NCI-H774 (cell line): ENCODE measurements at places on chromosomes 1 and 21.
A peak's percentile ranks its signal among the peaks of the same experiment; 100 is the strongest.

DNA sequence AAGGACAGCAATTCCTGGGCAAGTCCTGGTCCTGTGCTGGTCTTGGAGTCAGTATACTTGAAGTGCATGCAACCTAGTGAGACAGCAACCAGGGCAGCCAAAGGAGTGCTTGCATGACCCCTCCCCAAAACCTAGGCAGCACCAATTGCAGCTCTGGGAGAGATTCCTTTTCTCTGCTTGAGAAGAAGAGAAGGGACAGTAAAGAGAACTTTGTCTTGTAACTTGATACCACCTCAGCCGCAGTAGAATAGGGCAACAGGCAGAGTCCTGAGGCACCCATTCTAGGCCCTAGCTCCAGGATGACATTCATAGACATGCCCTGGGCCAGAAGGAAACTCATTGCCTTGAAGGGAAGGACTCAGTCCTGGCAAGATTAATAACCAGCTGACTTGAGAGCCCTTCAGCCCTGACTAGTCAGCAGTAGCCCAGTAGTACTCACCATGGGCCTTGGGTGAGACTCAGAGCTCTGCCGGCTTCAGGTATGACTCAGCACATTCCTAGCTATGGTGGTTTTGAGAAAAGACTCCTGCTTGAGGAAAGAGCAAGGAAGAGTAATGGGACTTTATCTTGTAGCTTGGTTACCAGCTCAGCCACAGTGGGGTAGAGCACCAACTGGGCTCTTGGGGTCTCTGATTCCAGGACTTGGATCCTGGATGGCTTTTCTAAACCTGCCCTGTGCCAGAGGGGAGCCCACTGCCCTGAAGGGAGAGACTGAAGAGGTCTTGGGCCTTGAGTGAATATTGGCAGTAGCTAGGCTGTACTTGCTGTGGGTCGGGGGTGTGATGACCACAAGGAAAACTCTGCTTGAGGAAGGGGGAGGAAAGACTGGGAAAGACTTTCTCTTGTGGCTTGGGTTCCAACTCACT lies 51.7 kb upstream of the ACADM start:
- DNase-seq = no peak

DNA sequence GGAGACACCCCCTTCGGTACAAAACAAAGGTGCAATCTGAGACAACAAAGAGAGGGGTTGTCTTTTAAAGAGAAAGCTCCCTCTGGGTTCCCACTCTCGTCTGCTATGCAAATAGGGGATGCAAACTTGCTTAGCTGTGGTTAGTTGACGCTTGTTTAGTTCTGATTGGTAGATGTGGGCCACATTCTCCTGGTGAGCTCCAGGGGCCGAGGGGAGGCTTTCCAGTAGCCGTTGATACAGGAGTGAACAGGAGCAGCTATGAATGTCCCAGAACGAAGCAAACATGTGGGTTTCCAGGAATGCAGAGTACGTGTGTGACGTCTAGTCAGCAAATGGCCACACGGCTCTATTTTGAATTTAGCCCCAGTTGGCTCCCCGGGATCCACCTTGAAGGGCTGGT lies 14.7 kb downstream of the TFF2 start:
- no peak for DNase-seq

DNA sequence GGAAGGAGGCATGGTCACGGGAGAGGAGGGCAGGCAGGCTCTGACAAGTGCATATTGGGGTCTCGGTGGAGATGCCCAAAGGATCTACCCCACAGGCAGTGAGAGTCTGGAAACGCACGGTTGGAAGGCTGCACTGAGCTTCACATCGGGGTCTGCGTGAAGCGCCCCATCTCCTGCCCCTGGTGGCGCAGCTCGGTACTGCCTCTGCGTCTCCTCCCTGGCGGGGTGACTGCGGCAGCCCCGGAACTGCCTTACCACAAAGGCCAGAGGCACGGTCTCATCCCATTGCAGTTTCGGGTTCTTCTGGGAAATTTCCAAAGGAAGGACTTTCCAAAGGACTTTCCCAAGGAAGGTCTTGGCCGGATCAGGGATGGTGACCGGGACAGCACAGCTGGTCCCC lies 69.2 kb upstream of the AJAP1 start:
- DNase-seq = no peak

- no peak for DNase-seq
Observed at GRCh38 chr1:4778056-4778455, 123.6 kb downstream of the AJAP1 start.

DNA sequence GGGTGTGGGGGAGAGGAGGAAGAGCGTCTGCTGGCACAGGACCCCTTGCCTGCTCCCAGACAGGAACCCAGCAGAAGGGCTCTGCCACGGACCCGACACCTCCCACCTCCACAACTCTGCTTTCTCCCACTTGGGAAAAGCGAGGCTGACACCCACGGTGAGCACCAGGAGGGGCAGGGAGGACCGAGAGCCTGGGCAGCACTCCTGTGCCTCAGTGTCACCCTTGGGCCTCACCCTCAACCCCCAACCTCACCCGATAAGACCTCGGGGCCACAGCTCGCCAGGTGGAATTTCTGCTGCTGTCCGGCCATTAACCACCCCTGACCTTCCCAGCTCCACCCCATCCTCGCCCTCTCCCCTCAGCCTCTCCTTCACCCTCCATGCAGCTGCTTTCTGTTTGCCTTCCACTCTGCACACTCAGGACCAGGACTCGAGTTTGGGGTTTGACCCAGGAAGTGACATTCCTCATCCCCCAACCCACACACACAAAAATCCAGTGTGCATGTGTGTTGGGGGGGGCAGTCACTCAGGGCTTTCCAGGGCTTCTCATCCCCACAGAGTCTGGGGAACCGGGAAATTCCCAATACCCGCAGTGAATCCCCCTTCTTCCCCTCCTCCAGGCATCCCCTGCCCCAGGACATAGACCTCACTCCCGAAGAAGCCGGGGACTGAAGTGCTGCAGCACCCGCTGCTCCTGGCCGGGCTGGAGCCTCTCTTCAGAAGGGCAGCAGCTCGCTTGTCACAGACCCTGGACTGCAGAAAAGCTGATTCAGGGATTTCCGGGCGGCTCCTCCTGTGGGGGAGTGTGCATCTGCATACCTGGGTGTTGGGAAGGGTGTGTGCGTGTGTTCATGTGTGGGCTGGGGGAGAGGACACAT lies 65.8 kb downstream of the SYT2 start:
- no peak for DNase-seq

DNA sequence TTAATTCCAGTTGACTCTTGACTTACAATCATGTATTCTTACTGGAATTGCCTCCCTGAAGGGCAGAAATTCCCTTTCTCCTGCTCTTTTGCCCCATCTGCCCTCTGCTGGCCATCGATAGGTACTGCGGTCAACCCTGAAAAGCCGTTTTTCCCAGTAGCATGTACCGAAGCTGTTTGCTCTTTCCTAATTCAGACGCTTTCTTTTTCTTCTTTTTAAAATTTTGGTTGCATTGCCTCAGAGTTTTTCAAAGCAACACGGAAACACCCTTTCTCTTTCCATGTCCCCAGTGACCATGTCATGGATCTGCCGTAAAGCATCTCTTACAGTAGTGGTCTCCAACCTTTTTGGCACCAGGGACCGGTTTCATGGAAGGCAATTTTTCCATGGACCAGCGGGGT lies 164.2 kb upstream of the C1orf21 start:
- peak; percentile 47 for DNase-seq

DNA sequence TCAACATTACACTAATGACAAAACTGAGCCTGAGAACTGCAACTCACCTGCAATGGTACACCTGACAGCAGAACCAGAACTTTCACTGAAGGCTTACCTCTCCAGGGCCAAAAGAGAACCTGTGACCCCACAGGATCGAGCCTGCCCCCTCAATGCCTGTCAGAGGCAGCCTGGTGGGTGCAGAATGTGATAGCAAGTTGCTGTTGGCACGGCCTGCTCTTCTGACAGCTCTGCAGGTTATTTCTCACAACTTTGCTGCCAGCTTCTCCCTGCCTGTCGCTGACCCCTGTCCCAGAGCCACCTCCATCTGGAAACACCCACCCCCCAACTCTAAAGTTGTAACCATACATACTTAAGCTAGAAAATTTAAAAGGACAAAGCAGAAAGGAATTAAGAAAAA lies 35.2 kb downstream of the HIVEP3 start:
- no peak for DNase-seq

DNA sequence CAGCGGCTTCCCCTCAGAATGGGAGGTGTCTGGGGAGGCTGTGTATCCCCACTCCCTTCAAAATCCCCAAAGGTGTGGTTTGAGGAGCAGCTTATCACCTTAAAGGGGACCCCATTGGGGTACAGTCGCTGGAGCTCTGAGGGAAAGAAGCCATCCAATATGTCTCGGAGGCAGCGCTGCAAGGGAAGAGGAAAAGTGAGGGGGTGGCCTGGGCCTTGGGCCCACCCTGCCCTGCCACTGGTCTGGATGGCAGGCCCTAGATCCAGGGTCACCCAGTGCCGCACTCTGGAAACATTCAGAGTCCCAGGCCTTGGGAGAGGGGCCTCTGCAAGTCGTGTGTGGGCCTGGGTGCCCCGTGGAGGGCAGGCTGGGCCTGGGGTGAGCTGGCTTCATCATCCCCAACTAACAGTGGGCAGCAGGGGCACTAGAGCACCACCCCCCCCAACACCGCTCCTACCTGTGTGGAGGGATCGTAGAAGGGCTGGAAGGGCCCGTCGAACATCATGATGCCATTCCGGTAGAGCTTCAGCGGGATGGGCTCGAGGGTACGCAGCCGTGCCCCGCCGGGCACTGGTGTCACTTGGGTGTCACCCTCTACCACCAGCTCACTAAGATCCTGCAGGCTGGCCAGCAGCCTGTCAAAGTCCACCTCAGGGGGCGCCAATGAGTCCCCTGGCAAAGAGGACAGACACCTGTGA lies 5.6 kb downstream of the SH3BGRL3 start:
- DNase-seq = no peak

DNA sequence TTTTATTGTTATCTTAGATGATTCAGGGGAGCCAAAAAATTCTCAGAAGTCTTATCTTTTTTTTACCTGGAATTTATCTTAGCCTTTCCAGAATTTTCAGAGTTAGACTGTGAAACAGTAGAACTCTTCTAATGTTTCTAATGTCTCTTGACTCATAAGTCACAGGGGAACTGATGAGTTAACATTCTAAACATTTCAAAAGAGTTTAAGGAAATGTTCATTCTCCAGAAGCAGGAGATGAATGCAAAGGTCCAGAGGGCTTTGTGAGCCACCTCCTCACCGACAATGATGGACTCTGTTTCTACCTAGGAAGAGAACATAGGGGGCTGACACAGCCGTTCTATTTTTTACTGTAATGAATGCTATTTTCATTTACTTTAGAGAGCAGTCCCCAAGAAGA lies 157.5 kb downstream of the BRINP2 start:
- DNase-seq = no peak

DNA sequence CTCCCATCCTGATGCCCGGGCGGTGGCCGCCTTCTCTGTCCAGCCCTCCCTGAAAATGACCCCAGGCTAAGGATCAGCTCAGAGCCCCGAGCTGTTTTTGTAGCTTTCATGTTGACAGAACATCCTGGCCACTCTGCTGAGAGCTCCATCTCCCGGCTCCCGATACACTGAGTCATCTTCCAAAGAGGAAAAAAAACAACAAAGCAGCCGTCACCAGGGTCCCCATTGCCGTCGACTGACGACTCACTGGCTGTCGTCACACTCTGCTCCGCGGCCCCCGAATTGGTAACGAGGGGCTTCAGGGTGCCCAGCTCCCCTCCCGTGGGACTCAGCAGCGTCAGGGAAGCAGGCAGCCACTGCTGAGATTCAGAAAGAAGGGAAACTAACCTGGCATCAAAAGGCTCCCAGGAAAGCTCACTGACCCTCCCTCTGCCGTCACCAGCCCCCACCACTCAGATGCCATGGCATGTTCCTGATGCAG lies 67.2 kb downstream of the CD46 start:
- no peak for DNase-seq

DNA sequence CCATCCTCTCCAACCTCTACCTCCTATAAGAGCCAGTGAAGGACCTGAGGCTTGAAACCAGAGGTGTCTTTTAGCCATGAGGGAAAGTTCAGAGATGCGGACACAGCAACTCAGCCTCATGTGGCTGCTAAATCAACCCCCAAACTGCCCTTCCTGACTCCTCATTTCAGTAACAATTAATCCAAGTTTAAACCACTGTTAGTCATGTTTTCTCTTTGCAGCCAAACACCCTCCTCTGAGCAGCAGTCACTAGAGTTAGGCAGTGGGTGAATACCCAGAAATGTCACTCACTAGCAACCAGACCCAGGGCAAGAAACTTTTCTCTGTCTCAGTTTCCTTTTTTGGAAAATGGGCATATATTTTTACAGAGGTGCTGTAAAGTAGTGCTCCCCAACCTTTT lies 71.2 kb downstream of the KCNJ15 start:
- no peak for DNase-seq

DNA sequence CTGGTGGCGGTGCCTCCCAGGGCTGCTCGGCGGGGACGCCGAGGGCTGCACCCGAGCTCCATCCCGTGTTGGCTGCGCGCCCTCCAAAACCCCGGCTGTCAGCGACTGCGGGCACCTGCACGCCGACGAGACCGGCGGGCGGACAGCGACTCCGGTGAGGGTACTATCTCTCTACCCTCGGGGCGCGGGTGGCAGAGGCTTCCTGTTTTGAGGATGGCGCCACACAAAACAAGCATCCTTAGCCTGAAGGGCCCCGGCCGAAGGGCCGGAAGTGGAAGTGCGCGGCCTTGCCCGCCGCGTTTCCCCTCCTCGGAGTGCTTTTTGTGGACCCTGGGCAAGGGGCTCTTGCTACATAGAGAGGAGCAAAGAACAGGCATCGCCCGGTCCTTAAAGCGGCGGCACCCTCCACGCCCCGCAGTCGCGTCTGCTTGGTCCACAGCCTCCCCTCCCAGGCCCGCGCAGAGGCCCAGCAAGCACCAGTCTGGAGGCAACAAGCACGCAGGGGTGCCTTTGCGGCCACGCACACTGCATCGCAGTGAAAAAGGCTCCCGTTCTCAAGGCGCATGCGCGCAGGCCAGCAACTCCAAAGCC lies 561 bp upstream of the COQ8A start:
- DNase-seq = peak; percentile 71

GRCh38 chr1:207002724-207003146 lies 29.8 kb downstream of the C1orf116 start:
- DNase-seq = no peak

GRCh38 chr1:34709547-34709946 lies 45.3 kb upstream of the GJB5 start:
- no peak for DNase-seq

- DNase-seq = no peak
Observed at GRCh38 chr1:37676281-37677142, 15.8 kb upstream of the CDCA8 start.

DNA sequence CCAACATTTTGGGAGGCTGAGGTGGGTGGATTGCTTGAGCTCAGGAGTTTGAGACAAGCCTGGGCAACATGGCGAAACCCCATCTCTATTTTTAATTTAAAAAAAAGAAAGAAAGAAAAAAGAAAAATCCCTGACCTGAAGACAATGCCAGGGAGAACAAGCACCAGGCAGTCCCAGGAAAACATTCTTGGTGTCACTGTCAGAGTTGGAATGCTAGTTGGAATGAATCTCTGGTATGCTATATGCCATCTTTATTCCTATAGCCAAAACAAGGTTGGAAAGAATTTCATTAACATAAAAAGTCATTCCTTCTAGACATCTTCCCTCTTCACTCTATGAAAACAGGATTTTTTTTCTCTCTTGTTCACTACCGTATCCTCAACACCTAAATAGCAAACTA lies 2.8 kb downstream of the DNAJC8 start:
- no peak for DNase-seq
